ENCODE measurements at places on chromosomes 3 and 15.

GRCh38 chr15:63908281-63908680 lies 74.5 kb upstream of the HERC1 start:
- no peak for DNase-seq

GRCh38 chr15:32651229-32651837 lies 9.8 kb downstream of the SCG5 start:
- DNase-seq: peak; percentile 9

DNA sequence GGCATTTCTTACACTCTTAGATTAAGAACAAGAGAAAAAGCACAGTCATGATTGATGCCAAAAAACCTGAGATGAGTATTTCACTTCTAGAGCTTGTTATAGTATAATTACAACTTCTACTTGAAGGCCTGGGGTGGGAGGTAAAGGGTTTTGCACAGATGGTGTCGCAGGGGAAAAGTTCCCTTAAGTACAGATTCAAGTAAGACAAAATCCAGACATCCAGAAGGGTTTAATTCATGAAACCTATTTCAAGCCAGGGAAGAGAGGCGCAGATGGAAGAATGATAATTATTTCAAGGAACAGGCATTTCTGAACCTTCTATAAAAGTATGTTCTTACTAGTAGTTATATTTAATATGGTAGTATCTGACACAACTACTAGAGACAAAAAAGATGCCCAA lies 70.6 kb downstream of the TM4SF4 start:
- no peak for DNase-seq

- no peak for DNase-seq
Observed at GRCh38 chr3:57110214-57110613, 49.8 kb downstream of the SPATA12 start.

DNA sequence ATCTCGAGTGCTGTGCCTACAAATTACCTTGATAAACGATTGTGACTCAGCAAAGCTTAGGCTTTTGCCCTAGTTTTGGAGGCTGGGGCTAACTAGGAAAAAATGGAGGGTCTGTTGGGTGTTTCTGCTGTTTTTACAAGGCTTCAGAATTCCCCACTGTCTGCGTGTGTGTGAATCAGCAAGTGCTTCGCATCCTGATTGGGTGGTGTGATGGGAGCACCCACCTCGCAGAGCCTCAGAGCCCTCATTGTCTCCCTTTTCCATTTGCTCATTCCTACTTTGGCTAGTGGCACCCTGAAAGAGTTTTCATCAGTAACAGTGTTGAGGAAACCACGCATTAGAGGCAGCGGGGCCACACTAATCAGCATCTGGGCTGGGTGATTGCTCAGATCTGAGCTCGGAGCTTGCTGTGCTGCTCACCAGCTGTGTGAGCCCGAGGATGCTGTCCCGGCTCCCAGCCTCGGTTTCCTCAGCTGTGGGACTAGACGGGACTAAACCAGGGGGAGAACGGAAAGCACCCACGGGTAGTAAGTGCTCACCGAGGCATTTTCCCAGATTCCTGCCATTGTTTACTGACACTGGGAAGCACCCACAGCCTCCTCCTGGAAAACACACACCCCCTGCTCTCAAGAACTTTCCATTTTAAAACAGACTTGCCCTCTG lies 40.6 kb downstream of the GOLGA8S start:
- no peak for DNase-seq

DNA sequence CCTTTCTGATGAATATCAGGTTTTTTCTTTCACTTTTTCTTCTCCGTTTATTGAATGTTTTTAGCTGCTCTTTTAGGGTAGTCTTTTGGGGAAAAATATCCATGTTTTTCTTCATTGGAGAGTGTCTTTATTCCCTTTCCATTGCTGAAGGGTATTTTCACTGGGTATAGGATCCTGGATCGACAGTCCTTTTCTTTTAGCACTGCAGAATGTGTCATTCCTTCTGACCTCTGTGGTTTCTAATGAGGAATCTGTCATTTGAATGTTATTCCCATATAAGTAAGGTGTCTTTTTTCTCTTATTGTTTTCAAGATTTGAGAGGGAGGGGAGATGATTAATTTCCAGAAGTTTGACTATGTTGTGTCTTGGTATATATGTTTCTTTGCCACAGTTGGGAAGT lies 96.8 kb downstream of the BBX start:
- no peak for DNase-seq

DNA sequence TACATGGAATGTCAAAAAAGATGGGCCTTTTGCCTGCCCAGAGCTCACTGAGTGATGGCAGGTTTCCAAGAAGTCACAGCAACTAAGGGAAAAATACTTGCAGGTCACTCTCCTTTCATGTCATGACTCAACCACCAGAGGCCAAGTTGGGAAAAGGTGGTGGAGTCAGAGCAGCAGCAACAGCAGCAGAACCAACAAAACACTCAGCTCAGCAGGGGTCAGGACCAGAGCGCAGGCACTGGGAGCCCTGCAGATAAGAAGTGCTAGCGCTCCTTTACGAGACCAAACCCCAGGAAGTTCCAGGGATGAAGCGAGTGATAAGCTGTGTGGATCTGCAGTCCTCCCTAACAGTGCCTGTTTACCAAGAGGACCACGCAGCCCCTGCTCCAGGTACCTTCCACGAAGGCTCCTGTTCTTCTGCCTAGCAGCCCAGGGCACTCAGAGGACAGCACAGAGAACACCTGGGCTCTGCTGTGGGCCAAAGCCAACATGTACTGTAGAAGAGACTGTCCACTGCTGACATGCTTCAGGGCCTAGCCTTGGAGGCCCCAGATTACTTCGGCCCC lies 26.0 kb downstream of the POC1A start:
- DNase-seq: no peak

GRCh38 chr15:44620081-44620480 lies 43.4 kb downstream of the SPG11 start:
- DNase-seq: no peak

GRCh38 chr15:50137330-50137761 lies 18.3 kb upstream of the ATP8B4 start:
- no peak for DNase-seq

- DNase-seq: no peak
Observed at GRCh38 chr3:32256206-32256605, 17.7 kb downstream of the CMTM8 start.

DNA sequence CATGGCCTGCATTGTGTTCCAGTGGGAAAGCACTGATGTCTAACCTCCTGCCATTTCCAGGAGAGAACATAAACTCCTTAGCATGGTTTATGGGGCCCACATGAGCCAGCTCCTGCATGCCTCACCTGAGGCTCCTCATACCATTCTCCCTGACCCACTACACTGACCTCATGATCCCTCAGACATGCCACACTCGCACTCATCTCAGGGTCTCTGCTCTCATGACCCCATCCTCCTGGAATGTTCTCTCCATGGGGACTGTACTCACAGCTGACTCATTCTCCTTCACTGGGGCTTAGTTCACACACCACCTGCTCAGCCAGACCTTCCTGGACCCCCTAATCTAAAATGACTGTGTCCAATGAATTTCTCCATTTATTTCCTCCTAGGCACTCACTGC lies 4.0 kb upstream of the LMCD1 start:
- no peak for DNase-seq

GRCh38 chr3:7813365-7813764 lies 688.3 kb upstream of the LMCD1 start:
- no peak for DNase-seq
